ENCODE measurements at places on chromosomes 1 and 21.

- no peak for DNase-seq
Measured at GRCh38 chr1:21644348-21644747, 24.8 kb downstream of the RAP1GAP start.

GRCh38 chr1:10739589-10739988, 56.9 kb downstream of the CASZ1 start:
- no peak for DNase-seq

GRCh38 chr1:93764366-93764750, 82.7 kb upstream of the BCAR3 start:
- DNase-seq, result no peak

- DNase-seq, result no peak
Measured at GRCh38 chr1:112849425-112850033, 106.5 kb downstream of the SLC16A1 start.

- no peak for DNase-seq
Measured at GRCh38 chr1:94952539-94952938, 25.6 kb upstream of the CNN3 start.
